ENCODE measurements at places on chromosomes 1 and 21.

- DNase-seq, result no peak
Observed at GRCh38 chr1:202010180-202011015, at the start of gene ELF3. ELF3 (plus strand) TSS chr1:202010587; CDS start chr1:202011137, 550 bp downstream.

GRCh38 chr1:9350013-9350908 lies 57.6 kb downstream of the SPSB1 start:
- DNase-seq, result no peak

DNA sequence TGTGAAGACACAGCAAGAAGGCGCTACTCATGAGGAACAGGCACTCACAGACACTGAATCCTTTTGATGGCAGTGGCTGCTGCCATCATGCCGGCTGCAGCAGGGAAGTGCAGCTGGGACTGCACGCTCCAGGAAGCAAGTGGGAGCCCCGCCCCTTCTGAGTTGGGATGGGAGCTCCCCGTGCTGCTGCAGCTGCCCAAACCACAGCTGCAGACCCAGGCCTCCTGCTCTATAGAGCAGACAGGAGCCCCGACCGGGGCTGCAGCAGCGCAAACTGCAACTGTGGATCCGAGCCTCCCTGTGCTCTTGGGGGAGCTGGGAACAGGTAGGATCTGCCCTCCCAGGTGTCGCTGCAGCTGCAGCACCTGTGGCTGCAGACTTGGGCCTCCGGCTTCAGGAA lies 65.2 kb upstream of the MARK1 start:
- DNase-seq, result no peak

DNA sequence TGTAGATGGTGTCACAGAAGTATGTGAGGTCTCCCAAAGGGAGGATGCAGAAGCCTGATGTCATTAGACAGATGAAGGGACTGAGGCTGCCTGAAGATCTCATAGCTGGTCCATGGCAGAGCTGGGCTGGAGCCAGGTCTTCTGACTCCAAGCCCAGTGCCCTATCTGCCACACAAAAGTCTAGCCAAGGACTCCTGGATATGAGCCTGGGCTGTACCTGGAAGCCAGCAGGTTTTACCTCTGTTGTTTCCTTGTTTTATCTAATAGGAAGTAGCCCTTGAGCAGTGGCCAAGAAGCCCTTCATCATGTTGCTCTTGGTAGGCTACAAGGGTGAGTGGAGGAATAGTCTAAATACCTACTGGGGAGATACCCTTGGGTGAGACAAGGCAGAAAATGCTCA lies 74.4 kb upstream of the SLC44A3 start:
- no peak for DNase-seq

DNA sequence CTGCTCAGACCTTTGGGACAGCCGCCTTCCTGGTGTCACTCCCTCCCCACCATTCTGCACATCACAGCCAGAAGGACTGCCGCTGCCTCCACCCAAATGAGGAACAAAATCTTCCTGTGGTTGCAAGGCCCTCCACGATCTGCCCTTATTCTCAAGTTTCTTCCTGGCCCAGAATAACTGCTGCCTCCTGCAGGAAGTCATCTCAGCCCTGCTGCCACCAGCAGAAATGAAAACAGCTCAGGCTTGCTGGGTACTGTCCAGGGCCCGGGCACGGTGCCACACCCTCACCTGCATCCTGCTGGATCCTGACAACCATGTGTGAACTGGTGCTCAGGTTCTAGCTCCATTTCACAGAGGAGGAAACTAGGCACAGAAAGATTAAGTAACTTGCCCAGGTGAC lies 2.8 kb downstream of the CLDN19 start:
- no peak for DNase-seq

DNA sequence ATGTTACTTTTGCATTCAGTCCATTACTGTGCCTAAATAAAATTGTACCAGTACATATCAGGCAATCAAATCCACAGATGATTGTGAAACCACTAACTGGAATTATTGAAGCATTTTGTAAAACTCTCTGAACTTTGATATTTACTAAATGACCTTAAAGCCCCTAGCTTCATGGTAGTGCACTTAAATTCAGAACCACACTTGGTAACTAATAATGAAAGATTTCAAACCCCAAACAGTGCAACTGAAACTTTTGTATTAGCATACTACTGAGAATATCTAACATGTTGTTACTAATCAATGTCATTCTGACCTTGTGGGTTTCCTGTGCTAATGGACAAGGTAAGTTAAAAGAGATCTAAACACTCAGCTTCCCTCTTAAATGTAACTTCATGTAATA lies at the start of gene CFHR3:
Gene CFHR3, plus strand, starts transcription at position 238 of the 400 bp plus-strand sequence. Its CDS starts 47 bp downstream, at position 285.
- no peak for DNase-seq

GRCh38 chr1:31730336-31731048 lies 26.7 kb upstream of the COL16A1 start:
- DNase-seq, result no peak

DNA sequence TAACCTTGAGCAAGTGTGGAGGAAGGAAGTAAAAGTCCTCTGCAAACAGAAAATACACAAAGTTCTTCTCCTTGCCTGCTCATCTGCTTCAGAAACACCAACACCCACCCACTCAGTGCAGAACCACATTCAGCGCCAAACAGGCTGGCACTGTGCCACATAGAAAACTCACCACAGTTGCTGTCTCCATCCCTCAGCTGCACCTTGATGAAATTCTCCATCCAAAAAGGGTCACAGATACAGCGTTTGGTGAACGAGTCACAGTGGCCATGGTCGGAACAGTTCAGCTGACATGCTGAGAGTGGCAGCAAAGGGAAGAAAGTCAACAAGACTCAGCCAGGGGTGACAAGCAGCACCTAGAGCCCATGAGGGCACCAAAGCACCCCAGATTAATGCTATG lies 114.5 kb downstream of the KIAA0319L start:
- DNase-seq, result peak; percentile 26

- DNase-seq, result no peak
Observed at GRCh38 chr1:17033481-17033880, 20.4 kb downstream of the SDHB start.

GRCh38 chr1:14308460-14308859 lies 290.0 kb upstream of the KAZN start:
- no peak for DNase-seq

DNA sequence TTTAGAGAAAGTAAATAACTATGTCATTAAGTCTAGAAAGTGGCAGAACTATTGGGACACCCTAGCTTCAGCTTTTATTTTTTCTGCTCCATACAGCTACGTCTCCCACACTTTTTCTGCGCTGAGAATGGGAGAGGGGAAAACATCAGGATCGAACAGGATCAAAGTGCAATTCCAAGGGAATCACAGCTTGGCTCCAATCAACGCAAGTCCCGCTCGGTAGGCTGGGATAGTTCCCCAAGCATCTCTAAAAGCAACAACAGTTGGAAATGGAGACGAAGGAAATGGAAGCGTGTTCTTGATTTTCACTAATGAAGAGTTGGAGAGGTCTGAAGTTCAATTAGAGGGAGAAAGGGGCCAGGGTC lies 536 bp downstream of the HMGCL start:
- DNase-seq, result no peak

DNA sequence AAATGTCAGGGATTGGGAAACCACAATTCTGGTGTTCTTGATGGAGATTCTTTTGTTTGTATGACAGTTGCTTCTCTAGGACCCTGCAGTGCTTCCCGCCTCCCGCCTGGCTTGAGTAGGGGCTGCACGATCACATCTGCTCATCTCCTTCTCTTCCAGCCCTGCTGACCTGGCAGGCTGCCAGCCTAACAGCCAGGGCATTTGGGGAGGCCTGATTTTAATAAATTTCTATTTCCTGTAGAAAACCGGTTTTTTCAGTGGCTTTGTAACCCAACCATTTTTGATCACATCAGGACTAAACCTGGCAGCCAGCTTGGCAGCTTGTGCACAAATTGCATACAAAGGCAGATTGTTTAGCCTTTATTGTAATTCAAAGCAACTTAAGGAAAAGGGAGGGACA lies 78.9 kb downstream of the UBE2U start:
- no peak for DNase-seq

- no peak for DNase-seq
Observed at GRCh38 chr1:244361764-244362473, 89.8 kb downstream of the ADSS2 start.

DNA sequence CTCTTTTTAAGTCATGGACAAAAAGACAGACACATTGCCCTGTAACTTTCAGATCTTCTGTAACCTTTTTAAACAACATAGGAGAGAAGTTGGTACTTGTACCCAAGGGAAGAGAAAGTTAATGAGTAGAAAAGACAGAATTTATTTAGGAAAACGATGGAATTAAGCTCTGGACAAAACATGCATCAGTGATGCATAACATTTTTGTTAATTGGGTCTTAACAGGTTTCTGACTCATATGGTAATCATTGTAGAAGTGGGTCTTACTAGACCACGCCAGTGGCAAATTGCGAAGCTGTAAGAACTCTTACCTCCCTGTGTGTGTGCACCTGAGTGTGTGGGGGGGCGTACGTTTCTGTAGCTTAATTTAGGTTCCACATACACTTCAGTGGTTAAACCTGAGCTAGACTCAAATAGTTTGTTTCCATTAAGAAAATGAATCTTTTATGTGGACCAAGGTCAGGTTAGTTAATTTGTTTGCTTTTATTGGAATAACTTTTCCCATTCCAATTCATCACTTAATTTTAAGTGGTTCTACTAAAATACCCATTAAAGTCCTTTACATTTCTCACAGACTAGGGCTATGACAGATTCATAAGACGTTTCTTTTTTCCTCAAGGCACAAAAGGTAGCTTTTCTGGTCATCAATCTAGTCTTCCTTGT lies 48.1 kb downstream of the NFIA start:
- DNase-seq, result no peak

DNA sequence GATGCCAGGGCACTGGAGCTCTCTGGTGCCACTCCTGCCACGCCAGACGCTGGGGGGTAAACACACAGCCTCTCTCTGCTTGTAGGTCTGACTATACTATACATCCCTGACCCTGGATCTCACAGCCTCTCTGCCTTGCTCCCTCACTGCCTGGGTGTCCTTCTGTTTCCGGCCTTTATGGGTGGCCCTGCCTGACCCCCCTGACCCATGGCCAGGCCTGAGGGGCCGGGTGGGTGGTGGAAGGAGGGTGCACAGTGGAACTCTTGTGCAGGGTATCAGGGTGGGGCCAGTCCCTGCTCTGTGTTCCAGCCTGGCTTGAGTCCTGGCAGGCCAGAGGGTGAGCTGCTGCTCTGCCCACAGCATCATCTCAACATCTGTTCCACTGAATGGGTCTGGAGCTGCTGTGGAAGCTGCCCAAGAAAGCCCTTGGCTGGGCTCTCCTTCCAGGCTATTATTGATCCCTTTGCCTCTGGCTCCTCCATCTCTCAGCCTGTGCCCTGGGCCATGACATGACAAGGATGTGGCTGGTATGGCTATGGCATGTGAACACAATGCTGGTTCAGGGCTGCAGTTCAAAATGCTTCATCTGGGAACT lies 17.2 kb upstream of the SYNC start:
- DNase-seq, result no peak

DNA sequence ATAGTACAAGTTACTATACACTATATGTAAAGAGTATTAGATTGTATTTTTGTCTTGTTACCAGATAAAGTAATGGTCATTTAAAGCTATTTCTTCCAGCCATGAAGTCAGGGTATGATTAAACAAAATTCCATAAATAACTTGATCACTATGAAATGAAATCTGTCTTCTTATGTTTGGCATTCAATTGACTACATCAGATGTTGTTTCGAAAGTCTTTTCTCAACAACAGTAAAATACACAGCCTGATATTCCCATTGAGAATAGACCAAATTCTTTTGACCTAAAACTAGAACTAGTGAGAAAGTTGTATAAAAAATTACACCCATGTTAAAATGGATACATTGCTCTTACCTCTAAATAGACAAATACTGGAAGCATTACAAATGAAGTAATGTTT lies 134.6 kb upstream of the ADAMTS5 start:
- no peak for DNase-seq

- no peak for DNase-seq
Observed at GRCh38 chr1:9960011-9960410, 16.7 kb downstream of the NMNAT1 start.

DNA sequence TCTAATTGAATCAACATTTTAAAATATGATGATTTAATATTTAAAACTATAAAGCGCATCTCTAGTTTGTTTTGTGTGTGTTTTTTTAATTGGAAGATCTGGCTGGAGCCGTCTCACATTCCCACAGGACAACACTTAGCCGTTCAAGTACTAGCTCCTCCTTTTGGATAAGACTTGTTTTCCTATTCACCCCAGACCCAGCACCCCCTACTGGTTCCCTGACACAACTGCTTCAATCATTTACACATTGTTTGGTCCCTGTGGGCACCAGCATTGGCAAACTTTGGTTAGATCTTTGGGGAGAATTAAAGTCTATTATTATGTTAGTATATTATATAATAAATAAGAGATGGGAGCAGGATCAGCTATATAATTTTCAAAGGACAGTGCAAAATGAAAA lies 34.5 kb downstream of the TYW3 start:
- DNase-seq, result no peak

DNA sequence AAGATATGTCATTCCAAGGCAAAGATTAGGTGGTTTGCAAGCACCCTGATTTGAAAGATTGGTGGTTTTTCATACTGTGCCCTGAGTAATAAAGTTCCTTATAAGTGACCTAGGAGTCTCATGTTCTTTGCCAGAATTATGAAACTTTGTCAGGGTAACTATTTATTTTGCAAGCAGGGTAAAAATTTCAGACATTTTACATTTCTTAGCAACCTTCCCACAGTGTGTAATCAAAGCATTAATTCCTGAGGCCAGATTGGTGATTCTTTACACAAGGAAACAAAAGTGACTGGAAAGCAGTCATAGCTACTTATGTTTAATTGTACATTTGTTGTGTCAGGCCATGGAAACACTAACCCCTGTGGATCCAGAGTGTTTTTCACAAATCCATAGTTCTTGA lies 998.0 kb upstream of the B3GALT2 start:
- no peak for DNase-seq

DNA sequence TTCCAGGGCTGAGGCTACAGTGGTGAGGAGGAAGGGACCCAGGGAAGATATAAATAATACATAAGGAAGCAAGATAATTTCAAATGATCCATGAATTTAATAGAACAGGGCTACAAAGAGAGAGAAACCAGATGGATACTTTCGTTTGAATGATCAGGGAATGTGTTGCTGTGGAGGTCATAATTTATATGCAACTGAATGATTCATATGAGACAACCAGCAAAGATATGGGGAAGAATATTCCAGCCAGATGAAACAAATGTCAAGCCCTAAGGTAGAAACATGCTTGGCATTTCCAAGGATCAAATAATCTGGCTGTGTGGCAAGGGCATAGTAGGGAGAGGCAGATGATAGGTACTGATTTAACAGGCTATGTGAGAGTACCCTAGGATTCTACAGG lies 84.8 kb upstream of the ZC3H11B start:
- no peak for DNase-seq

DNA sequence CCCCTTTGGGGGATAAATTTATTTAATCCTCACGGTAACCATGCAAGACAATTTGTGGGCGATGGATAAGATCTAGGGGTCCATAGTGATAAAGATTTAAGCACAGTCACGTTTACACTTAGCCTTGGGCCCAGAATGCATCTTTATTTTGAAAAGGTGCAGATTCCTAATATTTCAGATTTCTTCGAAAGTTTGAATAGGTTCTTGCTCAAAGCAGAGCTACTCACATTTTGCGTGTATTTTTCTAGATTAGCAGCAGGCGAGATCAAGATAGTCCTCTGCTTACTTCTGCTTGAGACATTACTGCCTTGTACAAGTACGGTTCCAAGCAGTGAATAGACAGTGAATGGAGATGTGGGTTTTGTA lies 647 bp downstream of the TSEN15 start:
- DNase-seq, result no peak

GRCh38 chr1:186654741-186655140 lies 25.5 kb downstream of the PTGS2 start:
- DNase-seq, result no peak

Measured in activated T-cell treated with anti-CD3 and anti-CD28 coated beads for 24 hours (primary cell).